ENCODE measurements at places on chromosomes 1 and 21.
A peak's percentile ranks its signal among the peaks of the same experiment; 100 is the strongest.

- no peak for DNase-seq
These were observed 44.9 kb downstream of the LRRC8D start for GRCh38 chr1:89865498-89866382.

GRCh38 chr1:18314399-18314798 is 166.3 kb upstream of the KLHDC7A start:
- no peak for DNase-seq

- no peak for DNase-seq
These were observed 250.1 kb downstream of the KCNH1 start for GRCh38 chr1:210883821-210884220.

GRCh38 chr1:227890451-227891222 is 57.1 kb downstream of the WNT9A start:
- no peak for DNase-seq

- DNase-seq = no peak
These were observed 59.9 kb downstream of the LRRC8C start for GRCh38 chr1:89692601-89693521.

DNA sequence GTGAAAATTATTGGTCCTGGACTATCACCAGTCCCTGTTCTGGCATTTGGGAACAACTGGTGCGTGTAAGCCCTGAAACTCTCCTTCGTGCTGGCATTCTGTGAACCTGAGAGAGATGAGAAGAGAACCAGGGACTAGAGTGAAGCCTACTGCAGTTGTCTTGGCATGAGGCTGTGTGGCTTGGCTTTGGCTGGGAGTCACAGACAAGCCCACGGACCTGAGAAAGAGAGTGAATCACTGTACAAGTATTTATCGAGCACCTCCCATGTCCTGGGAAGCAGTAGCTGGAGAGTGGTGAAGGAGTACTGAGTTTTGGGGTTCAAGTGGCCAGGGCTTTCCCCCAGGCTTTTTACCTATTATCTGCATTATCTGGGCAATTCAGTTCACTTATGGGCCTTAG is 63.3 kb downstream of the FGGY start:
- no peak for DNase-seq

DNA sequence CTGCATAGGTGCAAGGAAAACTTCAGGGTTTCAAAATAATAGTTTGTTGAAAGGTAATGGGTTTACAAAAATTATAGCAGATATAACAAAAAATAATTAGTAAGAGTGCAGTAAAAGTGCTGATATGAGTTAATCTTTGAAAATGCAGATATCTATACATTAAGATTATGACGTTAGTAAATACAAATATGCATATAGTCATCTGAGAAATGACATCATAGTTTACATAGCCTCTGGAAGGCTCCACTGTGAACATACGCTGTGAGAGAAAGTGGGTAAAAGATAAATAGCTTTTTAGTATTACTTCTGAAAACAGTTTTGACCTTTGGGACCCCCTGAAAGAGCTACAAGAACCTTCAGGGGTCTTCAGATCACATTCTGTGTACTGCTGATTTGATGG is 356.2 kb upstream of the SNX7 start:
- DNase-seq = no peak

DNA sequence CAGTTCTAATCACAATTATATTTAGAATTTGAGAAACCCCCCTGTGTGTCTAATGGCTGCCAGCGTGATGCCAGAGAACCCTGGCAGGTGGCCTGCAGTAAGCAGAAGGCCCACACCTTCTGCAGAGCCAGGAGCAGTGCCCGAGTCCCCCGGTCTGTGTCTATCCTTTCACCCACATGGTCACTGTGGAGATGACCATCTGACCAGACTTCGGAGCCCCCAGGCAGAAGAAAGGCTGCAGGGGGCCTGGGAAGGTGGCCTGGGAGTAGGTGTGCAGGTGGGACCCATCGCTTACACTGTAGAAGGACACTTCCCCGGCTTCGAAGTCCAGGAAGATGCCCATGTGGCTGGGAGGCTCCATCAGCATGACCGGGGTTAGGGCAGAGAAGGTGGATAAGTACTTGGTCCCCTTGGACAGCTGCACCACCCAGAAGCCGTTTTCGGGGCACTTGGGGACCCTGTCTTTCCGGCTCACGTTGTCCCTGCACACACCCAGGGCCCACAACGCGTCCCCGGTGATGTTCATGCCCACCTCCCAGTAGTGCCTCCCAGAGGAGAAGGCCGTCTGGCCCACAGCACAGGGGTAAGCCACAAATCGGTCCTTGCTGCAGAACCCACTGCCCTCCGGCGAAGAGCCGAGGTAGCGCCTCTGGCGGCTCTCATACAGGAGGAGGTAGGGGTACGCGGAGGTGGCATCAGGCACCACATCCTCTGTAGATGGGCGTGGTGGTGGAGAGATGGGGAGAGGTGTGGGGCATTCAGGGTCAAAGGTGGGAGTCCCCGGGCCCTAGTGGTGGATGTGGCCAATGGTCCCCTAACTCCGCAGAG is 1.6 kb upstream of the TRIM11 start:
- no peak for DNase-seq

DNA sequence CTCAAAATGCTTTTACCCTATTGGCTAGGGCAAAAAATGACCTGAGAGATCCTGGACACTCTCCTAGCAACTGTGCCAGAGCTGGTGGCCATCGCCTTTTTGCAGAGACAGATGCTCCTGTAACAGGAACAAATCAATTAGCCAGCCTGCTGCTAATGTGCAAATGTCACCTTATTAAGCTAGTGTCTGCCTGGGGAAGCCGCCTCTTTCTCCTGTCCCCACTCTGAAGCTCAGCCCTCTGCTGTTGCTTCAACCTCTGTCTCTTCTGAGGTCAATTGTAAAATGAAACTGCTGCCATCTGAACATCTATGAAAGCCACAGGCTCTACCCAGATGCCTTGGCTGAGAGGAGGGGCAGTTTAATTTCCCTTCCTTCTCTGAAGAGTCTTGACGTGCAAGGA is 85.5 kb upstream of the CACNA1E start:
- no peak for DNase-seq

GRCh38 chr21:44875316-44875700 is 1.8 kb upstream of the PTTG1IP start:
- DNase-seq = no peak

GRCh38 chr1:153696741-153697140 is 18.3 kb downstream of the NPR1 start:
- no peak for DNase-seq

DNA sequence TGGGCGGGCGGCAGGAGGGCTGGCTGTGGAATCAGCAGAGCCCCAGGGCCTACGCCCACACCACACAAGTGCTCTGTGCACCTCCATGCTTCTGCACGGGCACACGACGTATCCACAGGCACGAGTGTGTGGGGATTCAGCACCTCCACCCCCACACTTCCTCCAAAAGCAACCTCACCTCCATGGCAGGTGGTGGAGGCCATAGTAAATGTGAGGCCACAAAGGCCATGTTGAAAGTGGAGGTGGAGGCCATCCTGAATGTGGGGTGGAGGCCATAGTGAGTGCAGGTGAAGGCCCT is 125.4 kb upstream of the VAMP3 start:
- DNase-seq = no peak

- no peak for DNase-seq
These were observed 75.8 kb downstream of the FOXJ3 start for GRCh38 chr1:42259059-42259738.

DNA sequence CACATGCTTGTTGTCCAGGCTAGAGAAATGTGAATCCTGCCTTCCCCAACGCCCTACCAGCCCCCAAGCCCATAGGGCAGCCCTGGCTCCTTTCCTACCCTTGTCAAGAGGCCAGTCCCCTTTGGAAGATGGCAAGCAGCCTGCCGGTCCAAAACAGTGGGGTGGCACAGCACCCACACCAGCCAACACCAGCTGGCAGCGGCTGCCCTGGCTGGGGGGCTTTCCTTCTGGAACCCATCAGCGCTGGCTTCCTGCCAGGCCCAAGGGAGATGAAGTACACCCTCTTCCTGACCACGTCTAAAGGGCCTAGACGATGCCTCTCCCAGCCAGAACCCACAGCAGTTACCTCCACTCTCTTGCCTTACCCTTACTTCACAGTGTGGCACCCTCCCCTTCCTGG is 24.2 kb downstream of the KCNN3 start:
- DNase-seq = no peak

GRCh38 chr1:28046716-28047115 is 41.7 kb downstream of the EYA3 start:
- no peak for DNase-seq

GRCh38 chr1:25571522-25571970 is 28.1 kb downstream of the LDLRAP1 start:
- DNase-seq = no peak

- DNase-seq = no peak
These were observed 20.4 kb downstream of the PBX1 start for GRCh38 chr1:164579381-164579780.

DNA sequence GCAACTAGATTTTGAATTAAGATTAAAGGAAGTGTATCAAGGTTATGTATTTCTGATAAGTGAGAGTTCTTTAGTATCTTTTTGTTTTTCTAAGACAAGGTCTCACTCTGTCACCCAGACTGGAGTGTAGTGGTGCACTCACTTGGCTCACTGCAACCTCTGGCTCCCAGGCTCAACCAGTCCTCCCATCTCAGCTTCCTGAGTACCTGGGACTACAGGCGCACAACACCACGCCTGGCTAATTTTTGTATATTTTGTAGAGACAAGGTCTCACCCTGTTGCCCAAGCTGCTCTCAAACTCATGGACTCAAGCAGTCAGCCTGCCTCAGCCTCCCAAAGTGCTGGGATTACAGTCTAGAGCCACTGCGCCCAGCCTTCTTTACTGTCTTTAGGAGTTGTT is 33.7 kb downstream of the DHX9 start:
- no peak for DNase-seq

- no peak for DNase-seq
These were observed 62.0 kb upstream of the GALNT2 start for GRCh38 chr1:230005040-230005439.

DNA sequence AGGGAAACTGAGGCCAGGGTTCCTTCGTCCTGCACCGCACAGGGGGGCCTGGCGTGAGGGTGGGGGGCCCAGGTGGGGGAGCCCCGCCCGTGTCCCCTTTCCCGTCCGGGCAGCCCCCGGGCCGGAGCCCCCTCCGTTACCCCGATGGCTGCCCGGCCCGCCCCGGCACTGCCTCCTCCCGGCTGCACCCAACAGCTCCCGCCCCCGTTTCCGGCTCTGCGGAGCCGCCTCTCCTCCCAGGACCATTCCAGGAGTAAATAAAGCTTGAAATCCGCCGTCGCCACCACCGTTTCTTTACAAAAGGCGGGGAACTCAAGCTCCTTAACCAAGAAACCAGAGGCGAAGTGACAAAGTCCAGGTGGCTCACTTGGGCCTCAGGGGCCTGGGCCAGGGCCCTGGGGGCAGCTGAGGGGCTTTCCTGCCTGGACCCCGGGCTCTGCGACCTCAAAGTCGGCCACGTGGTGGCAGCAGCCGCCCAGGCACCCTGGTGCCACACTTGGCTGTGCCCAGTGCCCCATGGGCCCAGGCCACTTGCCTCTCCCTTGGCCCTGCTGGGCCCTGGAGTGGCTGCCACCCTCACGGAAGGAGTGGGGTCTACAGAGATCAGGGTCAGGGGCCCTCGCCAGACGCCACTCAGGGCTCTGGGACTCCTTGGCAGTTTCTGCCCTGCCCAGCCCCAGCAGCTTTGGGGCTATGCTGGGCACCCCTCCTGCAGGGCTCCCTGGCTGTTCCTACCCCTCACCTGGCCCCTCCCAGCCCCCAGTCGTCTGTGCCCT is 514 bp upstream of the FAAP20 start:
- peak; percentile 63 for DNase-seq

- DNase-seq = no peak
These were observed 29.4 kb downstream of the GJA4 start for GRCh38 chr1:34822202-34822601.

DNA sequence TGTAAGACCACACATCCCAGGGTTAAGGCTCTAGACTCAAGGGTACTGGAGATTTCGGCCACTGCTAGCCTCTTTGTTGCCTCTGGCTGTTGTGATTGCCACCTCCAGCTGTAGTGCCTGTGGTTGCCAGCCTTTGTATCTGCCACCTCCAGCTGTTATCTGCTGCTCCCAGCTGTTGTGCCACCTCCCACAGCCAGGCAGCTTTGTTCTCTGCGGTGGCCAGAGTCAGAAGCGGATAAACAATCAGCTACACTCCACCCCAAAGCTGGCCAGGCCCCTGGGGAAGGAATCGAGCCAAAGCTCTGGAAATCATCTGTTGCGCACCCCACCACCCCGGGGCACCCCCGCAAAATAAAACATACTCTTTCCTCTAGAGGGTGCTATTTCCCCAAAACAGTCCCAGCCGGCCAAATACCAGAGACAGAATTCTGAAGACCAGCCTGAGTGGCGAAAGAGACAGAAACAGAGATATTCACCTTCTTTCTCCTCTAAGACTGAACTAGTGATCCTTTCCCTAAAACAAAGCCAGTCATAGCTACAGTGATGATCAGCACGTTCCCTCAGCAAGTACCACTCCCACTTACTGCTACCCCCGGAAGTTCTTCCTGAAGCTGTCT is 14.8 kb upstream of the PIGM start:
- no peak for DNase-seq

- DNase-seq = no peak
These were observed 61.7 kb downstream of the KCNN3 start for GRCh38 chr1:154808261-154808908.

DNA sequence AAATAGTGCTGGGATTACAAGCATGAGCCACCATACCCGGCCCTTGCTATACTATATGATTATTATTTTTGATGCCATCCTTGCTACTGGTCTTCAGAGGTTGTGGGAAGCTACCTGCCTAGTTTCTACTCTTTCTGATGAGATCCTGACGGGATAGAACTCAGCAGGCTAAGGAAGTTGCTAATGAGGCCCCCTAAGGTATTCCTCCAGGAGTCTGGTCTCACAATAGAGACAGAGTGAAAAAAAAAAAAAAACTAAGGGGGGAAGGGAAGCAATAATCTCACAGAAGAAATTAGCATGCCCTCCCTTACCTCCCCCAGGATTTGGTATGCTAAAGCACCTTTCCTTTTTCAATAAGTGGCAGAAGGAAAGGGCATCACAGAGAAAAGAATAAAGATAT is 17.6 kb downstream of the INTS3 start:
- DNase-seq = no peak

DNA sequence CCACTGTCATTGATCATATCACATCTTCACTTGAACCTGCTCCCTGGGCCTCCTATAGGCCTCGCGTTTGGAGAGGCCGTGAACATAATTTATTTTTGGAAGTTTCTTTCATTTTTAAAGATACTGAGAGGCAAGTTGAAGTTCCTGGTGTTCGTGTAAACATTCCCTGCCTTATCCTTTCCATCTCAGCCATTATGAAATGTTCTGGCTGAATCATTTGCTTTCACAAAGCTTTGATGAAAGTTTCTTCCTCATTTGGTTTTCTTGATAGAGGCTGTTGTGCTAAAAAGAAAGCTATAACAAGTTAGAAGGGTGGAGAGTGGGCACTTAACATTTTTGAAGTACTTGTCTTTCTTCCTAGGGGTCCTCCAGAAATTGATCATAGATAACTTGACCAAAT is 15.5 kb downstream of the CAMTA1 start:
- no peak for DNase-seq

DNA sequence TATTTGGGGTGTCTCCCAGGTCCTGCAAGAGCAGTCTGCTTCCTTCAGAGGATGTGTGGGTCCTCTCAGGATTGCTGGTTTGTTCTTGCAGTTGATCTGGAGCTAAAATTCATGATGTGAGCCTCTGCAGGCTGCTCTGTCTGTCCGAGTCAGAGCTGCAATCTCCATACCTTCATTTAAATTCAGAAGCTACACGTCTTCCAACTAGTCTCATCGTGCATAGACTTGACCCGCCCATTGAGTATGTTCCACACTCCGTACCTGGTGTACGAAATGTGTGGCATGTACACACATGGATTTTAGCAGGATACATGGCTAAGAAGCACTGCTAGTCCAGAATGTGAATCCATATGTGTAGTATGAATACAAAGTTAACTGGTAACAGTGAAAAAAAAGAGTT is 25.0 kb upstream of the RGS2 start:
- DNase-seq = no peak
